Activated naive CD4-positive, alpha-beta T cell treated with anti-CD3 and anti-CD28 coated beads, Interleukin-2, amount 50 U/mL, for 72 hours (primary cell): ENCODE measurements at places on chromosomes 5 and 9.

DNA sequence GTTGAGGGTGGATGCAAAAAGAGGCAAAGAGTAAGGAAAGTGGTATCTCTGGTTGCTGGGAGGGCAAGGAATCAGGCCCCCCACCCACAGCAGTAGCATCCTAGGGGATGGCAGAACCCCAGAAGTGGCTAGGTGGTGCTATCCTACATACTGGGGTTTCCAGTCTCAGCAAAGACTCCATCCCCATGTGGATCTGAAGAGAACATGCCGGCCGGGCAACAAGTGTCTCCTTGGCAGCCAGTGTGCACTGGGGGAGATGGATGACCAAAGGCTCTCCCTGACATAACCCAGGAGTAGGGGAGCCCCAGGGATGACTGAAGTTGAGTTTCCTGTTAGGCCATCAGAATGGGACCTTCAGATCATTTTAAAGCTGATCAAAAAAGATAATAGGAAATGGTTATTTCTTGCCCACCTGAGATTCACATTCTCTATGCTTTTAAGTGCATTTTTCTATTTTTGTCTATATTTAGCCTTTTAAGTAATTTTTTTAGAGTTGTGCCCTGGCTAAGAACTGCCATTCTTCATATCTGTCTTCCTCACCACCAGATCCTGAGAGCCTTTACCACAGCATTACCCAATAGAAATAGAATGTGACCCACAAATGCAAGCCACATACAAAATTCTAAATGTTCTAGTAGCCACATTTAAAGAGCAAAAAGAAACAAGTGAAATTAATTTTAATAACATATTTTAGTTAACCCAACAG, 78.7 kb upstream of the SMIM23 start:
- DNase-seq = no peak

DNA sequence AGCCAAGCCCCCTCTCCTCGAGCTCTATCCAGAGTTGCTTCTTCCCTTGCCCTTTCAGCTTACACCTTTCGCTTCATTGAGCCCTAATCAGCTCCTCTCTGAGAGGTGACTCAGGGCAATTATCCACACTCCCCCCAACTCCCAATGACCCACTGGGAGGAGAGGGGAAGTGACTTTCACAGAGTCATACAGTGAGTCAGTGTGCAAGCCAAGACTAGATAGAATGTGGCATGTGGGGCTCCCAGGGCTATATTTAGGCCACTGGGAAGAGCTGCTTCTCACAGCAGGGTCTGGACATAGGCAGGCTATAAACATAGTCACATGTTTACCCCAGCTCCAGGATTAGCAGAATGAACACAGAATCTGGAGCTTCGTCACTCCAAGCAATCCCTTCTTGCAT, 57.4 kb downstream of the NRG2 start:
- no peak for DNase-seq

GRCh38 chr5:169290895-169291294, 10.0 kb downstream of the SLIT3 start:
- no peak for DNase-seq

DNA sequence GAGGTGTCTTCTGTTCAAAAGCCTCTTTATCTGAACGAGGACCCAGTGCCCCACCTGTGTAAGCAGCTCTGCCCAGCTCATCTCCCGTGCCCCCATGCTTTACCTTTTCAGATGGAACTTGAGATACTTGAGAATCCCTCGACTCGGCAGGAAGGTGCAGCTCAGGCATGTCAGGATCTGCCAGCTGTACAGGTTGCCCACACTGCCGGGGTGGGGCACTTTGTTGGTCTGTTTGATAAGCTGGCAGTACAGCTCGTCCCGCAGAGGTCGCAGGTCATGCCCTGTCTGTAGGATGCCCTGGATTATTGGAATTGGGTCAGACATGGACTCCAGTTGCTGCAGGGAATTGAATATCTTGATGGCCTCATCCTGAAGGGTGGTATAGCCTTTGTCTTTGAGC, 58.0 kb upstream of the RETREG1 start:
- no peak for DNase-seq

DNA sequence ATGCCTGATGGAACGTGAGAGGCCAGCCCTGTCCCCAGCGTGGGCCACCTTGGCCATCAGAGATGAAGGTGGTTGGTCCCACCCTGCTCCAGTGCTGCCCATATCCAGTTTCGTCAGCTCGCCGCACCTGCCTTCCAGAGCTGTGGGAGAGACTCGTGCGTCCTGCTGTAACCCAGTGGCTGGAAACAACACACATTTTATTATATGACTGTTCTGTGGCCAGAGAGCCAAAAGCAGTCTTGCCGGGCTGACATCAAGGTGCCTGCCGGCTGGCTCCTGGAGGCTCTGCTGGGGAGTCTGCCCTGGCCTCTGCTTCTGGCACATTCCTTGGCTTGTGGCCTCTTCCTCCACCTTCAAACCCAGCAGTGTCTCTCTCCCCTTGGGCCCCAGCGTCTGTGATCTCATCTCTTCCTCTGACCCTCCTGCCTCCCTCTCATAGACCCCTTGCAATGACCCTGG, 94.7 kb downstream of the RXRA start:
- DNase-seq = no peak

DNA sequence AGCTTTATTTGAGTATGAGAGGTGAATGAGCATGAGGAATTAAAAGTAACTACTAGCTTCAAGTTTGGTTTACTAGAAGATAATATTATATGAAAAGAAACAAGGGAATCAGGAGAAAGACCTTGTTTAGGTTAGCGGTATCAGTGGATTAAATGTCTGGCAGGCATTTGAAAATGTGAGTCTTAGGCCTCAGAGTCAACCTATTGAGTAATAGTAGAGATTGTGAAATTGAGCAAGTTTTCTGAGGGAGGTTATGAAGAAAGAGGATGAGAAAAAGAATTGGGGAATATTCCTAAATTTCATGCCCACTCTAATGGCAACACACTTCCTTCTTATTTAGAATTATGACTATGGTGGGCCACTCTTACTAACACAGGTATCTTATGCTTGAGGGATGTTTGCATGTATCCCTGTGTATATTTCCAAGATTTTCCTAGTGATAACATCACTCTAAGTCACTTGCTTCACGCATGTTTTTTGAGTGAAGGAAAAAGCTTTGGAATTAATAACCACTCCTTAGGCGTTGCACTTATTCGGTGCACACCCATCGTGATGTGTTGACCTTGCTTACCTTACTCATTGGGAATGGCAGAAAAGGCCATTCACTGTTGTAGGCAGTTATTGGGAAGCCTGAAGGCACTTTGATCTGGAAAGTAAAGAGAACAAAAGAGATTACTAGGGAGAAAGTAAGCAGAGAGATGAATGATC, 8.2 kb upstream of the ELL2 start:
- DNase-seq = no peak

GRCh38 chr5:2014058-2014610, 131.4 kb upstream of the IRX4 start:
- no peak for DNase-seq

GRCh38 chr5:44932922-44933585, 124.3 kb downstream of the MRPS30 start:
- DNase-seq = no peak

- no peak for DNase-seq
Observed at GRCh38 chr5:171624396-171624795, 161.2 kb upstream of the SMIM23 start.

- no peak for DNase-seq
Observed at GRCh38 chr5:10124287-10124686, 125.4 kb downstream of the ATPSCKMT start.

- no peak for DNase-seq
Observed at GRCh38 chr5:80206282-80206681, 49.6 kb downstream of the SERINC5 start.

DNA sequence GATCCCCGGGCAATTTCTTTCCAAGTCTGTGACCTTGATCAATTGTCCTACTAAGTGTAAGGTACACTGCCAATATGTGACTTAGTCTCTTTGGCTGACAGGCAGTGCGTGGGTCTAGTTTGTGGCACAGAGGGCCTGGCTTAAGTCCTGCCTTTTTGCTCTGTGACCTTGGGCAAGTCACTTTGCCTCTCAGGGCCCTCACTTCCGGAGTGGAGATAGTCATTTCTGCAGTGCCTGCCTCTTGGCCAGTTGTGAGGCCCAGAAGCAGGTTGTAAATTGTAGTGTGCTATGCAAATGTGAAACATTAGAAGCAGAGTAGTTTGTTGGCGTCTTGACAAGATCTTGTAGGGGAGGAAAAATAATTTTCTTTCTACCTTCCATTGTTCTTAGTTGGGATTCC, 39.0 kb downstream of the KIF4B start:
- no peak for DNase-seq

DNA sequence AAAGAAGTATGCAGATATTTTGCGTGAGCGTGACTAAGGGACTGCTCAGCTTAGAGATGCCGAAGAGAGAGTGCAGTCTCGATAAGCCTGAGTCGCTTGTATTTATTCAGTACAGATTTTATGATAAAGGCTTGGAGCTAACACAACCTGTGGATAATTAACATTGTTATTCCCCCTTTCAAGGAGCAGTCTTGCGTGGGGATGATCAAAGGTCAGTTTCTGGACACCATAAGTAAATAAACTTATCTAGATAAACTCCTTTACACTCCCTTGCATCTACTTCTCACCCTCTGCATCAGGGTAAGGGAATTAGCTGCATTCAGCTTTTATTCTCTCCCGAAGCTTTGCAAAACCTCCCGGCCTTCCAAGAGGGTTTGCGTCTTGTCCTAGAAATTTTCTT, 357.8 kb upstream of the ST8SIA4 start:
- DNase-seq = no peak

- no peak for DNase-seq
Observed at GRCh38 chr5:76954383-76954763, 1.5 kb downstream of the CRHBP start.

DNA sequence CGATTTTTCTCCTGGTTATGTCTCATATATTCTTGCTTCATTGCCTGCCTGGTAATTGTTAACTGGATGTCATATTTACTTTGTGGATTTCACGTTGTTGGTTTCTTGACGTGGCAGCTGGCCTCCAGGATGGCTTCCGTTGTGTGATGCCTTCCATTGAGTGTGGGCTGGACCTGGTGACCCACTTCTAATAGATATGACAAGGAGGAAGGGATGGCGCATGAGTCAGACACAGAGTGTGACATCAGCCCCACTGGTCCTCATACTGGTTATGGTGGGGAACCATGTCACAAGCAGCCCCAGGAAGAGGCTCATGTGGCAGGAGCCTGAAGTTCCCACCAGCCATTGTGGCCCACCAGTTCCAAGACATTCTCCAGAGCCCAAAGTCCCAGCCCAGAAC, 6.4 kb upstream of the PAEP start:
- DNase-seq = no peak

GRCh38 chr9:87422999-87423398, 74.7 kb upstream of the DAPK1 start:
- DNase-seq = no peak

- DNase-seq = no peak
Observed at GRCh38 chr9:98600631-98601030, 108.1 kb downstream of the GABBR2 start.
